ENCODE measurements at places on chromosomes 4 and X.
A peak's percentile ranks its signal among the peaks of the same experiment; 100 is the strongest.

DNA sequence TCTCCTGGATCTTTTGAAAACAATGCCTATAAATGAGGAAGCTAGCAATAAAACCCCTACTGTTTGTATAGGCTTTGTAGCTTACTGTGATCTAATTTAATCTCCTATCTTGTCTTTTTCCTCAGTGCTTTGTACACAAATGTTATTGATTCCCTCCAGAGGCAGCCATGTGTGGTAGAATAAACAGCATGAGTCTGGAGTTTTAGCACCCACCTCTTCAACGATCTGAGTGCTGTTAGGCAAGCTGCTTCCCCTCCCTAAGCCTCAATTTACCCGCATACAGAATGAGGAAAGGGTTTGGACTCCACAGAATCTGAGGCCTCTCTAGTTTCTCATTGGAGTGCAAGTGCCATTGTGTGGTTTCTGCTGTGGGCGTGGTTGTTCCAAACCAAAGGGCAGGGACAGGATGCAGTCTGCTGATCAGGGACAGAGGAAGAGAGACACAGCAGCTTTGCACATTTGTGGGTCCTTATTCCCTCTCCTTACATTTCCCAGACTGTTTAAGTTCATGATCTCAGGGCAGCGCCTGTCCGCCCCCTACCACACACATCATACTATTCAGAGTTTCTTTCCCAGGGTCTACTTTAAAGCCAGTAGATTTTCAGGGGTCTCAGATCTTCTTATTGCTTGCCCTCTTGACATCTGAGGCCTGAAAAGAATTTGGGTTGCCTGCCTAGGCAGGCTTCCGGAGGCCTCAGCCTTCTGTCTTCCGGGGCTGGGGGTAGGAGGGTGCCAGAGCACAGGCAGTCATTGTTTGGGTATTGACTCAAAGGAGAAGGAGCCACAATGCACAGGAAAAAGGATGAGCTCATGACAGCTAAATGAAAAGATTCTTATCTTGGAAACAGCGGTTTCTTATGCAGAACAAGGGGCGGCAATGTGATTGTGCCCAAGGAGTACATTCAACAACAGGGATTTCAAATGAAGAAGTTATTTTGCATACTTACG lies 114.9 kb upstream of the TEX13D start:
- peak; percentile 56 for DNase-seq

- DNase-seq: no peak
Measured at GRCh38 chr4:109166586-109166985, 135.9 kb downstream of the COL25A1 start.

DNA sequence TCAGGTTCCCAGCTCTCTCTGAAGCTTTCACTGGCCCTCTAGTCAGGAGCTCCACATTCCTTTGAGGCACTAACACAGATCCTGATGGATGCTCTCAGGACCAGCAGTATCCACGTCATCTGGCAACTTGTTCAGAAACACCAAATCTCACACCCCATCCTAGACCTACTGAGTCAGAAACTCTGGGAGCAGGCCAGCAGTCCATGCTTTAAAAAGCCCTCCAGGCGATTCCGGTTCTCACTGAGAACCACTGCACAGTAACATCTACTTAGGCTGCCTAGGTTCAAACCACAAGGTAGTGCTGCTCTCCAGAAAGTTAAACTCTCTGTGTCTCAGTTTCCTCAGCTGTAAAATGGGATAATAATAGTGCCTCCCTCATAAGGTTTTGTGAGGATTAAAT lies 55.3 kb downstream of the CCDC158 start:
- no peak for DNase-seq

DNA sequence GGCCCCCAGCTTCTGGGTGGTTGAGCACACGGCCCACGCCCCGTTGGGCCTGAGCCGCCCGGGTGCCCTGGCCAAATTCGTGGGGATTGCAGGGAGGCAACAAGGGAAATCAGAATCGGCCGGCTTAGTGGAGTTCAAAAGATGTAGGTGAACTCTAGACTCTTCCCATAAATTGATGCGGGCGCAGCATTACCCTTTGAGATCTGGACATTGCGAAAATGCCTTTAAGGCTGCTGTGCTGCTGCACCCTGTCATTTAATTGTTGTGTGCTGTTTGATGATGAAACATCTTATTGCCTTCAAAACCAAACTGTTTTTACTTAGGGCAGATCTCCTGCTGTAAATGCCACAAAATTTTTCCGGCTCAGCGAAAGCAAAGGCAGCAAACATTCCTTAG lies 409 bp upstream of the MPP1 start:
- no peak for DNase-seq

DNA sequence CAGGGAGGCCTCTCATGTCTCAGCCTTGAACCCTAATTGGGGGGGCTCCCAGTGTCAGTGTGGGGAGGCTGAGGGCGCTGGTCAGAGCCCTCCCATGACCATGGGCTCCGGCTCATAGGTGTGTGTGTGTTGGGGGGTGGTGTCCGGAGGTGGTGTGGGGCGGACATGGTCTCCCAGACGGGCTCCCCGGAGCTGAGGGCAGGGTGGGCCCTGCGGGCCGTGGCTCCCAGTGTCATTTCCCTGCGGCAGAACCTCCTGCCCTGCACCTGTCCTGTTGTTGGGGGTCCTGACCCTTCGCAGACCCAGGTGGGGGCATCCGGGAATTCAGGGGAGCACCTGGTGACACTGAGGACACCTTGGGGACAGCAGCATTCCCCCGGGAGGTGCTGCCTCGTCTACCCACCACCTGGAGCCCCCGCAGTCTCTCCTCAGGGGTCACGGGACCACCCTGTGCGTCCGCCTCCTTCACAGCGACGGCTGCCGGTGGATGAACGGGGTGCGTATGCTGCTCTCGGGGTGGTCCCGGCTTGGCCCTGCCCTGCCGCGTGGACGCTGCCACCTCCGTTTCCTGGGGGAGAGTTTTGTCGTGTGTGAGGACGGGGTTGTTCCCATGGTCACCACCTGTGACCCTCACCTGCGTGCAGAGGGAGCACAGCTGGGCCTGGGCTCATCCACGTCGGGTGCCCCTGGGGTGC lies 14.5 kb upstream of the GTPBP6 start:
- no peak for DNase-seq

DNA sequence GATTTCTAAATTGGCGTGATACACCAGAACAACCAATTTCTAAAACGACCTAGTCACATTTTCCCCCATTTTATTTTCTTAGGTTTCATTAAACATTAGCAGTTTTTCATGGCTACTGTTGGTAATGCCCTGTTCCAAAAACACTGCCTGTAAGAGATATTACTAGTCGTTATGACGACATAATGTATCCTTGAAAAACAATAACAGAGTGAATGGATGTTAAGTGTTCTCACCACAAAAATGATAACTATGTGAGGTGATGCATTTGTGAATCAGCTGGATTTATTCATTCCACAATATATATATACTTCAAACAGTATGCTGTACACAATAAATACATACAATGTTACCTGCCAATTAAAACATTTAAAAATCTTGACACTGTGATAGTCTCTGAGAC lies 1147.6 kb upstream of the PCDH10 start:
- peak; percentile 21 for DNase-seq

DNA sequence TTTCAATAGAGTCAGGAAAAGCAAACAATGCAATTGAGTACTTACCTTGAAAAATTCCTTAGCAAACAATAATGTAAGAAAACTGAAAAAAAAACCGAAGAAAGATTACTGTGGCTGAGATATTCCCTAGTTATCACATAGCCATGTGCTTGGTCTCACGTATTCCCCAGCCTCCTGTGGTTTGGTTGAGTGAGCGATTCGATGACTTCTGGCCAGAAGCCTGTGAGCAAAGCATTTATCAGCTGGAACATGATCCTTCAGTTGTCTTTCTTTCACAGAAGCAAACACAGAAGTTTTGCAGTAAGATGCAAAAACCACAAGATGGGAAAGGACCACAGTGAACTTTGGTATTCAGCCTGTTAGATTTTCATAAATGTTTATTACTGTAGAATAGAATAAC lies 1754.3 kb upstream of the AGA start:
- no peak for DNase-seq

- no peak for DNase-seq
Measured at GRCh38 chr4:182768838-182769237, 148.3 kb downstream of the DCTD start.

DNA sequence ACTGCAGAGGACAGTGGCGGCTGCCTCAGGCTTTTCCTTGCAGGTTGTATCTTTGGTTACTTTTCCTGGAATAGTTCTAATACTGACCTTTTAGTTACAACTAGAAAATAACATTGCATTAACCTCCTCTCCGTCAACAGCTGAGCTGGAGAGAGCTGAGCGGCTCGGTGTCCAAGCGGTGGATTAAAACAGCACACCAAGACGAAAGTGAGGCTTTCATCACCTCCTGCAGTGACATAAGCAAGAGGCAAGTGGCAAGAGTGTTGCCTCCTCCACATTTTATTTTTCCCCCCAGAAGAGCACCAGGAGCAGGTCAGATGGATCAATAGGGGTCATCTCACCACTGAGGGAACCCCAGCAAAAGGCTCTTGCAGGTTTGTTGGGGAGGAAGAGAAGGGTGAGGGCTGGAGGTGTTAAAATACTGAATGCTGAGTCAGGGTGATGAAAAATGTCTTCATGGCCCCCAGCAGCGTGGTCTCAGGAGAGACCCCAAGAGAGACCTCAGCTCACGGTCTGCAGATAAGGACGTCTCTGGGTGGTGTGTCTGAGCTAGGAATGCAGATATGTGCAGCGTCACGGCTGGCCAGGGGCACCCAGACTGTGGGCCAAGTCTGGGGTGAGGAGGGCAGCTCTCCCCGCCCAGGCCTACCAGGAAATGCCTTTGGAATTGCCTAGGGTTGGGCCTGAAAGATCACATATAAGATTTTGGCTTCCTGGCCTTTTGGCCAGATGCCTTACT lies 50.3 kb downstream of the CASP3 start:
- no peak for DNase-seq

DNA sequence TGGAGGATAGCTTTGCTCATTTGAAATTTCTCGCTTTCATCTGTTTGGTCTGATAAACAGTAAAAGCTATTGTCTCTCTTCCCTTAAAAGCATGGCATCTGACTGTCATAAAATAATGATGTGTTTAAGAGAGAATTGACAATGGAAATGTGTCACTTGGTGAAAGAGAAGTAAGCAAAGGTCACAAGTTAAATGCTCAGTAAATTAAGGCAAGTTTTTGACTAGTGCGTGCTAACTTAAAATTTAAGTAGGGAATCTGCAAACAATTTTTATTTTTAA lies 161.6 kb upstream of the ANKRD50 start:
- DNase-seq: no peak

DNA sequence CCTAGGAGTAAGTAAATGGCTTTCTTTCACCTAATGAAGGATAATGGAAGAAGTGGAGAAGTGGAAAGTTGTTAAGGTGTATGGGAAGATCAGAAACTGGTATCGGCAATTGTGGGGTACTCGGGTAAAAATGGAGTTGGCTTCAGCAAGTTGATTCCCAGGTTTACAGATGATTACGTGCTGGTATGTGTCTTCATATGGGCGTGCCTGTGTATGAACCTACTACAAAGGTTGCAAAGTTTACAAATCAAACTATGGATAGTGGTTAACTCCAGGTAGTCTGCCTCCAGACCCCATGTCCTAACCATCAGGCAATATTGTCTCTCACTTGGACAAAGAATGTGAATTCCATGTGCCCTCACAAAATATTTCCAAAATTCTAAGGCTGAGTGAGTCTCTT lies 773 bp downstream of the TLR3 start:
- no peak for DNase-seq

GRCh38 chr4:61210186-61210939 lies 10.2 kb downstream of the ADGRL3 start:
- no peak for DNase-seq

DNA sequence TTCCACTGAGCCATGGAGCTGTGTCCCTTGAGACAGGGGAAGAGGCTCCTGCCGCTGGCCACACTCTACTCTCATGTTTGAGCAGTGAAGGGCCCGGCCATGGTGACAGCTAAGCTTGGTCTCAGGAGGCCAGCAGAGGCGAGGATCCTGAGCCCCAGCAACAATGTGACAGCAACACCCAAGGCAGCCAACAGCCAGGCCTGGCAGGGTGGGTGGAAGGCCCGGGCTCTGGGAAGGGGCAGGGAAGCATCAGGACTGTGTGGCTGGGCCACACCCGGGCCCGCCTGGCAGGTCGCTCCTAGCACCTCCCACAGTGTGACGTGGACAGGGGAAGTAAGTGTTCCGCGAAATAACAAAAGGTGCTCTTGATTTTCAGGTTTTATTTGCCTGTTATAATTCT lies 24.8 kb downstream of the L1CAM start:
- DNase-seq: no peak

DNA sequence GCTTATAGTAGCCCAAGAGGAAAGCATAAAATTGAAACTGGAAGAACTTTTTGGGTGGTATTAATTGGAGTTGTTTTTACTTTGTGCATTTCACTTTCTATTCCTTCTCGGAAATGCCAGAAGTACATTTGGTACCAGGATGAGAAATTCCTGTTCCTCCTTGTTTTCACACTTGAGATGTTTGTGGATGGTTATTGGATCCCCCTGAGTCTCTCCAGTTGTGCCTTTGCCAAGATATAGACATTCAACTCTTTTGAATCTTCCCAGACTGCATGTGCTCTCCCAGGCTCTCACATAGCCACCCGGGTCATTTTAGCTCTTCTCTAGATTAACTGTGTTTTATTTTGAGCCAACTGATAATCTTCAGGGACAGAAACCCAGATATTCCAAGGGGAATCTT lies 120.5 kb downstream of the AFF1 start:
- no peak for DNase-seq

DNA sequence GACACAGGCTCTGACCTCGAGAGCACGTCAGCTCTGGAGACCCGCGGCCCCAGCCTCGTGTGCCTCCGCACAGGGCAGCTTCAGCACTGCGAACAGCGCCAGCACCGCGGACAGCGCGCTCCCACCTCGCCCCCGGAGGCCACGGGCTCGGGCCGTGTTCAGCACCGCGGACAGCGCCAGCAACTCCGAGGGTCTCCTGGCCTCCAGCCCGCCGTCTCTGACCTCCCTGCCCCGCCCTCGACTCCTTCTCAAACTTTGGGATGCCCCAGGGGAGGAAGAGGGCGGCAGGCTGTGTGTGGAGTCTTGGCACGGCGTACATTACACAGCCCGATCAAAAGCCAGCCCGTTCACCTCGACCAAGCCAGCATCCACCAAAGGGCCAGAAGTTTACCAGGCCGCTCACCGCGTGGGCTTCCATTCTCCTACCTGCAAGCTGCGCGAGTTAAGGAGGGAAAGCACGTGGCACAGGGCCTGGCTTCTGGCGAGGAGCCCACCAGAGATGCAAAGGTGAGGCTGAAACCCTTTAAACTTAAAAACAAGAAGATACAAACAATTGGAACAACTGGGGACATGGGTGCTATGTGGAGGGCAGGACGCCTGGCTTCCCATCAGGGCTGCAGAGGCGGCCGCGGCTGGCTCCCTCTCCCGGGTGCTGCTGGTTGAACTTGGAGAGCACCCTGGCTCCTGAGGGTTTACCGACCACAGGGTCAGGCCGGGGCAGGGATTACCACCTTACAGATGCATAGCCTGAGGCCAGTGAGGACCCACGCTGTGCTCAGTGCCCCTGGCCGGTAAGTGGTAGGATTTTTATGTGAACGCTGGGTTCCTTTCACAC lies 4.5 kb upstream of the NKX1-1 start:
- DNase-seq: no peak

GRCh38 chr4:54487491-54487890 lies 170.3 kb upstream of the KIT start:
- no peak for DNase-seq

Measured in NCI-H1417 (cell line).